ENCODE measurements at places on chromosomes 12 and 14.

DNA sequence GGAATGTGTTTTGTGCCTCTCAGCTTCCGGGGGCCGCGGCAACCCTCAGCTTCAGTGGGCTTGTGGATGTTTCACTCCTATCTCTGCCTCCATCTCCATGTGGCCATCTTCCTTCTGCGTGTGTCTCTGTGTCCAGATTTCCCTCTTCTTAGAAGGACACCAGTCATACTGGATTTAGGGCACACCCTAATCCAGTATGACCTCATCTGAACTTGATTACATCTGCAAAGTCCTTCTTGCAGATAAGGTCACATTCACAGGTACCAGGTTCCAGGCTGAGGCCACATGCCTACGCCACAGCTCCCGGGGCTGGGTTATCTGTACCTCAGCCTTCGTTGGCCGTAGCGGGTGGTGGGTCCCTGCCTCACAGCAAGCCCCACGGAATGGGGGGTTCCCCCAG lies 68.9 kb downstream of the ZNF664 start:
- no peak for DNase-seq

GRCh38 chr14:33808187-33808586 lies 142.7 kb downstream of the EGLN3 start:
- no peak for DNase-seq

DNA sequence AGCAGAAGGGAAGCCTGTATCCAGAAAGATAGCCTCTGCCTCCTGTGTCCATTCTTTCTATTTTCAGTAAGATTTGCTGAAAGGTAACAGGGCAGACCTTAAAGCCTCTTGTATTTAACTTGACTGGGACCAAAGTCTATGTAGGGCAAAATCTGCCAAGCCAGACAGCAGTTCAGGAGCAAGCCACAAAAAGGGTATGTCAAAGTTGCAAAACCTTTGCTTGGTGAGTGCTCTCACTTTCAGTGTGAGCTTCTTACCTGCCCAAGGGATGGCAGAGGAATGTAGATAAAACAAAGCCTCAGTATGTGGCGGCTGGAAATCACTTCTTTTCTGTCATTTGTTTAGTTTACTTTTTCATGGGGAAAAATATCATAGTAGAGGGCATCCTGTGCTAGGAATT lies 63.1 kb downstream of the PLEKHG7 start:
- no peak for DNase-seq

GRCh38 chr14:73634011-73634833 lies 10.6 kb upstream of the DNAL1 start:
- no peak for DNase-seq

DNA sequence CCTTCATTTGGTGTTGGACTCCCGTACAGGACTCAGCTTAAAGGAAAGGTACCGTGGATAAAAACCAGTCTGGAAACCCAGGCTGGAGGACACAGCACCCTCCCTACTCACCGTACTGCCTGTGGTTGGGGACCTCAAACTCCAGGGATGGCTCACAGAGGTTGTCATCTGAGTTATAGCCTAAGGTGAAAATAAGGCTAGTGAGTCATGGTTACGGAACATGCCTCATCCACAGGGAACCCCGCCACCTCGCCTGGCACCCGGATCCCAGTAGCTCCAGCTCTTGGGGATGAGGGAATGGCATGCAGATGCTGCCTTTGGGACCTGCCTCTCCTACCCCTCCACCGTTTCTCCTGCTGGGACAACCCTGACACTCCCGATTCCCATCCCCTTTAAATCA lies 36.8 kb upstream of the GPR68 start:
- no peak for DNase-seq

DNA sequence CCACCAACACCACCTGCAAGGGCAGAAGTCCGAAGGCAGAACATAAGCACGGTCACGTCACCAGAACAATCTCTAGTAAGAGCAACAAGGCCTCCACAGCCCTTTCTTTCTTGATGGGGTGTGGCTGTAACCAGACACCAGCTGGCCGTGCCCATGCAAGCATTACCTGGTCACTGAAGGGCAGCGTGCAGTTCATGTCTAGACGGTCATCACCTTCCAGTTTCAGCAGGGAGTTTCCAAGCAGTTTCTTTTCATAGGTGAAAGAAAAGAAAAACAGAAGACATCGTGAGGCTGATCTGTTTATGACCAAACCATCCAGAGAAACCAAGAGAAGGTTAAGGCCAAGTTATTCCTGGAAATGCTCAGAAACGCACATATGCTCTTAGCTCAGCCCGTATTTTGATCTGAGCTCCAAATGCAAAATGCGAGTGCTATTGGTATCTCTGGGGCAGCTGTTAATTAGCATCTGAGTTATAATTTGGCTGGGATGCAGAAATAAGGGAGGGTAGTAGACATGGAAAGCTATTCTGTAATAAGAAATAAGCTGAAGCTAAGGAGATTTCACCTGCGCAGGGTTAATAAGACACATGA lies 42.5 kb downstream of the PRKAB1 start:
- DNase-seq, result no peak

DNA sequence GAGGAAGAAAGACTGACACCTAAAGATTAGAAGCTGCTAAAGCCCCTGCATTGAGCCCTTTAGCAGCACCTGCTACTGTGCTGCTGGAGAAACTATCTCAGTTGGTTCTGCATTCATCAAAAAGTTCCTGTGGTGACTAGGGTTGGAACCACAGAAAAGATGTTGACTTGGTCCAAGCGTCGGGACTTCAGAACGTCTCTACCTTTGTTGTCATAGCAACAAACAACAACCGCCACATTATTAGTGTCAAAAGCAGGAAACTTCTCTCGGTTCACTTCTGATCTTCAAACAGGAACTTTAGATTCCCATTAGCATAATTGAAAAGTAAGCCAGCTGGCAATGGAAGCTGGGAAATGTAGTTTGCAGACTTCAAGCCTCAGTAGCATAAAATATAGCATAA lies 368.0 kb downstream of the SEC23A start:
- DNase-seq, result no peak

GRCh38 chr12:20527417-20528163 lies 159.3 kb downstream of the PDE3A start:
- peak; percentile 36 for DNase-seq

DNA sequence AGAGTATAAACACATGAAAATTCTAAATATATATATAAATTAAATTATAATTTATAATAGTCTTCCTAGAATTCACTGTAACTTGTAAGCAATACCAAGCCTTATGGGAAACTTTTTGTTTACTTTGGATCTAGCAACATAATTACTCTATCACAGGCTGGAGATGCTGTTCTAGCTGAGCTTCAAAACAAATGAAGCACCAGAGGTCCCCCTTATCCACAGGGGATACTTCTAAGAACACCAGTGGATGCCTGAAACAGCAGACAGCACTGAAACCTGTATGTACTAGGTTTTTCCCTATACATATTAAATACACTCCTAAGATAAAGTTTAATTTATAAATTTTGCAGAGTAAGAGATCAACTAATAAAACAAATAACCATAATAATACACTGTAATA lies 96.6 kb downstream of the CDK17 start:
- no peak for DNase-seq

DNA sequence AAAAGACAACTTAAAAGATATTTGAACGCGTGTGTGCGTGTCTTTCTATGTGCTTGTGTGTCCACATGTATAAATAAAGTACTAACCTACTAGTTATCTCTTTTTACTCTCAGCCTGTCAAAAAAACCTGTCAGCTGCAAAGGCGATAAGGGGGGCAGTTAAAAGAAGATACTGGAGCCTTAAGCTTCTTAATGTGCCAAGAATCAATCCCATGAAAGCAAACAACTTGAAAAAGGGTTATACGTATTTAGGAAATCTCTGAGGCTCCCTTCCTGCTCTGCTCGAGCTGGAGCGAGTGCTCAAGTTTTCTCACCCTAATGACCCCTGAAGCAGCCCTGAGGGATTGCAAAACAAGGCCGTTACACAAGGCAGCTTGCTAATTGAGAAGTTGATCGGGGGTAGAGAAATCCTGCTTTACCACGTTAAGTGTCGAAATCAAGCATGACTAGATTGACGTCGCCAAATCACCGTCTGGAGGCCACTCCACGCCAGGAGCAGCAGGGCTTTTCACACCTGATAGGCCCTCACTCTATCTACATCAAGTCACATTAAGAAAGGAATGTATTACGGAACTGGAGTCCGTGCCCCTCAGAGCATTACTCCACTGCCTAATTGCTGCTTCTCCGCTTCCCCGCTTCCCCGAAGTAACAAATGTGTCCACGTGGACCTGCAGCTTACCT lies 32.4 kb downstream of the LMO3 start:
- peak; percentile 62 for DNase-seq

DNA sequence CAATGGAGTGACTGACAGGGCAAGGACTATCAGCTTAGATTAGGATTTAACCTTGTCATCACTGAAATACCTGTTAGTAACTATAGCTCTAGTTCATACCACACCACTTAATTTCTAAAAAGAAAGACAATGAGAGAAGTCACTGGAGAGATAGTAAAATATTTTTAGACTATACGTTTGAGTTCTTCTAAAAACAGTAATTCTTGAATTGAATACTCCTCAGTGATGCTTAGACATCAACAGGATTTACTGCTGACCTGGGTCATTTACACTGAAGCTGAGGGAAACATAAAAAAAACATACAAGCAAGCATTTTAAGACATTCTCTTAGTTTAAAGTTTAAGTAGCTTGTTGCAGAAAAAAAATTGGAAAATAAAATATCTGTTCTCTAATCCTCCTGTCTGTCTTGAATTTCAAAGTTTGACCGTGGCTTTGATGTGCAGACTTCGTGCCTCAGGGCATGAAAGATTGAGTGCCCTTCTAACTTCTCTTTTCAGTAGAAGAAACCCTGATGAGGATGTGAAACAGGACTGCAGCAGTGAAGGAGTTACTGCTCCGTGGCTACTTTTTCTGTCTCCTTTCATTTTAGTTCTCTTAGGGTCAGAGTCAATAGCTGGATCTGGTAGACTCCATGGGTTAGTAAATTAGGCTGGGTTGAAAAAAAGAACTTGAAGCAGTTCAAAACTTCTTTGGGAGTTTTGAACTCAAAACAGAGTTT lies 172.2 kb downstream of the PTPRO start:
- no peak for DNase-seq

GRCh38 chr14:59301354-59301753 lies 112.9 kb downstream of the DAAM1 start:
- DNase-seq, result no peak

GRCh38 chr12:52531566-52532300 lies 11.5 kb upstream of the KRT5 start:
- DNase-seq, result no peak

GRCh38 chr14:94175011-94175745 lies 1.1 kb downstream of the PPP4R4 start:
- no peak for DNase-seq

GRCh38 chr14:30608533-30609006 lies 13.5 kb upstream of the SCFD1 start:
- peak; percentile 25 for DNase-seq

- DNase-seq, result peak; percentile 13
Measured at GRCh38 chr14:78022059-78022458, 148.1 kb upstream of the NRXN3 start.

- no peak for DNase-seq
Measured at GRCh38 chr12:113022563-113023297, 33.8 kb upstream of the DTX1 start.

DNA sequence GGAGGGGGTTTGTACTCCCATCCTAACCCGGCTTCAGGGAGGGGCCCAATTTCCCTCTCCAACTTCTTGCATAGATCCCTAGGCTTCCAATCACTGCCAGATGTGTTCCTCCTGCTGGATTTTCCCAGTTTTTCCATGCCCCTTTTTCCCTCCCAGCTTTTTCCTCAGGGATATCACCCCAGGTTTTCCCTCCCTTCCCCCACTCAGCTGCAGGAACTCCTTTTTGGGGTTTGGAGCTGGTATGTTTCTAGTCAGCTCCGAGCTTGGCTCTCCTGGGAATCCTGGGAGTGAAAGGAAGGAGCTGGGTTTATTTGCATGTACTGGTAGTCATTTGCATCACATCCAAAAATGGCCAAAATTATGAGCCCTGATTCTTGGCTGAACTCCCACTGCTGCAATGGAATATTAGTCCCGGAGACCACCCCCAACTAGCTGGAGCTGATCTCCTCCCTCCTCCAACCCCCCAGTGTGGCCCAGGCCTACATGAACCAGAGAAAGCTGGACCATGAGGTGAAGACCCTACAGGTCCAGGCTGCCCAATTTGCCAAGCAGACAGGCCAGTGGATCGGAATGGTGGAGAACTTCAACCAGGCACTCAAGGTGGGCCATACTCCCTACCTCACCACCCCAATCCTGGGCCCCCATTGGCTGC lies 1.4 kb upstream of the RDH5 start:
- DNase-seq, result no peak

DNA sequence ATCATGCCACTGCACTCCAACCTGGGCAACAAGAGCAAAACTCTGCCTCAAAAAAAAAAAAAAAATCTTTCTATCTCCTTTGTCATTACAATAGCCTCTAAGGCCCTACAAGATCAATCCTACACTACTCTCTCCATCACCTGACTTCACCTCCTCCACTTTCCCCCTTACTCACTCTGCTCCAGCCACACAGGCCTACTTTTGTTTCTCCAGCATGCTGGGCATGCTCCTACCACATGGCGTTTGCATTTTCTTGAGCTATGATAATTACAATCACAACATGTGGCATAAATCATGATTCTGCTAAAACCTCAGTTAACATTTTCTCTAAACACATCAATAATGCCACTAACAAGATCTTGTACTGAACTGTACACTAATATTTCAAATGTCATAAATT lies 7.8 kb downstream of the PPP1R13B start:
- no peak for DNase-seq

GRCh38 chr12:3197131-3197818 lies 120.1 kb downstream of the TSPAN9 start:
- no peak for DNase-seq

GRCh38 chr12:4438834-4439596 lies 6.6 kb downstream of the FGF6 start:
- DNase-seq, result no peak

GRCh38 chr12:130198026-130198662 lies 35.9 kb downstream of the FZD10 start:
- no peak for DNase-seq

GRCh38 chr12:116354950-116355783 lies 77.7 kb upstream of the MED13L start:
- no peak for DNase-seq

- DNase-seq, result no peak
Measured at GRCh38 chr12:111024205-111024801, 103.9 kb upstream of the MYL2 start.

- no peak for DNase-seq
Measured at GRCh38 chr12:93638095-93638494, 39.1 kb upstream of the CRADD start.

GRCh38 chr12:31205054-31205453 lies 120.9 kb downstream of the SINHCAF start:
- DNase-seq, result no peak

GRCh38 chr14:100155049-100155621 lies 4.3 kb downstream of the DEGS2 start:
- DNase-seq, result no peak

Measured in retinal pigment epithelial cell (primary cell).